ENCODE measurements at places on chromosomes 4 and X.

- DNase-seq, result no peak
Measured at GRCh38 chrX:153533091-153533490, 15.6 kb downstream of the ATP2B3 start.

DNA sequence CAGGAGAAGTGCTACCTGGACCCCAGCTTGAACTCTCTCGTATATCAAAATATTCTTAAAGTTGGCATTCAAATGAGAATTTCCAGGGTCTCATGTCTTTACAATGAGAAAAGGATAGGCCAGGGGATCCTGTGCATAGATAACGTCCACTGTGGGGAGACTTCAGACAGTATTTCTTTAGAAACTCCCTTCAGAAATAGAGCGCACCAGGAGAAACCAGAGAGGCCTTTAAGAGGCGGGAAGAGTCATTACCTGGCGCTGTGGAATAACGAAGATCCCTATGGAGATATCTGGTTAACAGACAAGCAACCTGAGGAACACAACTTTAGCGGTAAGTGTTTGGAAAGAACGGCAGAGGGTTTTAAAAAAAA lies 600 bp downstream of the RADX start:
- DNase-seq, result no peak

DNA sequence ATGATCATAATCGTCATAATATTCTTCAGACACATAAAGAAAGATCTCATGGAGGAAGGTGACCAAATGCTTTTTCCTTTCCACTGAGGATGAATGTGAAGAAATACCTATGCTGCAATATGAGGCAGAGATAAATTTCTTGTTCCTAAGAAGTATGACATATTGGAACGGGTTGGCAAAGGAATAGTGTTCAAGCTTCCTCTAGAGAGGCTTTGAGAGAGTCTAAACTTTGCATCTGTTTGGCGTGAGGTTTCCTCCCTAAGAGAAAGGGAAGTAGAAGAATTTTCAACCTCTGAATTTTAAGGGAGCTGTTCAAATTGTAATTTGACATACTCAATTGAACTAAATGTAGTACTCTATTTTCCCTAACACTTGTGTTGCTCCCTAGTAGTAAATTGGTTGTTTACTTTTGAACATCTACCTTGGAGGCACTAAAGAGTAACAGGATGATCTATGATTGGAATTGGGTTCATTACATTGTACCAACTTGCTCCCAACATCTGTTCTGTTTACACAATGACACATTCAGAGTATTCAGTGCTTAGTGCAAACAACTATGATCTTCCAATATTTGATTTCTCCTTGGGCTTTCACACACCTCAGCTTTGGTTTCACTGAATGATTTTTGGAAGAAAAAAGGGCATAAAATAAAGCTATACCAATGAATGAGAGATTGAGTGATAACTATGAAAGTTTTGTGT lies 122.0 kb downstream of the CORIN start:
- no peak for DNase-seq

- no peak for DNase-seq
Measured at GRCh38 chr4:20592663-20593062, 107.6 kb upstream of the PACRGL start.

GRCh38 chr4:35342833-35343232 lies 901.5 kb downstream of the ARAP2 start:
- no peak for DNase-seq

- no peak for DNase-seq
Measured at GRCh38 chr4:55920571-55920970, 28.2 kb upstream of the CEP135 start.

- DNase-seq, result no peak
Measured at GRCh38 chr4:168717847-168718246, 221.0 kb downstream of the PALLD start.

DNA sequence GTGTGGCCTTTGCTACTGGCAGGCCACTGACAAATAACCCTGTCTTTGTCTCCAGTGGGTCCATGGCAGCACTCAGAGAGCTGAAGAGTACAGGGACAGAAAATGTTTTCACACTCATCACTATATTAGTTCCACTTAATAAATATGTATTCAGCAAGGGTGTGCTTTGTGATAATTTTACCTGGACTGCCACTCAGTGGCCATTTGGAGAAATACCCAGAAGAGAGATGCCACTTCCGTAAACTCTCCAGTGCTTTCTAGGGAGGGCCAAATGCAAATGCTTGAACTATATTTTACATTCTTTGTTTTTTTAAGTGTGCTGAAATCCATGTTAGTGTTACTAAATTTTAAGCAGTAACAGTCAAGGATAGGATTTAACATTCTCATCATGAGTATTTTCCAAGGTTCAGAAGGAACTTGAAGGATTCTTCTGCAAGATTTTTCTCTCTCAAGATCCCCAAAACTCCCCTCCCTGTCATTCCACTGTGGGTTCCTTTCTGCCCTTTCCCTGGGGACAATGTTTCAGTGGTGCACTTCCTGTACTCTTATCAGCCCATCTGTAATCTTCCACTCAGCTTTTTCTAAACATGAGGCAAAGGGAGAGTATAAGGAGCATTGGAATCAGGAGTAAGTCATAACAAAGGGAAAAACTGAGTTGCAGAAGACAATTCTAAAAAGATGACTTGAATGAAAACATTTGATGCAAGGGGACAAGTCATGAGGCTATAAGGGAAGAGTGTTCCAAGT lies 46.0 kb downstream of the TFDP3 start:
- no peak for DNase-seq

DNA sequence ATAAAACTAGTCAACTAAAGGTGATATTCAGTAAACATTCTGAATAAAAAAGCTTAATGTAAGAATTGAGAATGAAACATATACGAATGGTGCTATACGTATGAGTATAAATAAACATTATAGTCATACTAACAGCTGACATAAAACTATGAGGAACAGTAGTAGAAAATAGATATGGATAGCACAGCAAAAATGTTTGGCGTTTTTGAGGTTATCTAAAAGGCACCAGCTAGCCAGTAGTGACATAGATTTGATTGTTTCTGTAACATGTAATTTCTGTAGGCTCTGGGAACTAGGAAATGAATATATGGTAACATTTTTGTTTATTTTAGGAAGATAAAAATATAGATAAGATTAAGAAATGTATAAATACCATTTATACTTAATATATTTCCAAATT lies 69.3 kb downstream of the SNX25 start:
- no peak for DNase-seq

GRCh38 chrX:1440506-1440905 lies 12.2 kb downstream of the ASMTL start:
- DNase-seq, result no peak

GRCh38 chrX:15873566-15873965 lies 19.0 kb upstream of the AP1S2 start:
- DNase-seq, result no peak

- DNase-seq, result no peak
Measured at GRCh38 chr4:22745234-22745633, 52.5 kb downstream of the GBA3 start.

- no peak for DNase-seq
Measured at GRCh38 chr4:140250989-140251552, 97.1 kb upstream of the MAML3 start.

- no peak for DNase-seq
Measured at GRCh38 chrX:42818151-42818921, 40.4 kb upstream of the PPP1R2C start.

DNA sequence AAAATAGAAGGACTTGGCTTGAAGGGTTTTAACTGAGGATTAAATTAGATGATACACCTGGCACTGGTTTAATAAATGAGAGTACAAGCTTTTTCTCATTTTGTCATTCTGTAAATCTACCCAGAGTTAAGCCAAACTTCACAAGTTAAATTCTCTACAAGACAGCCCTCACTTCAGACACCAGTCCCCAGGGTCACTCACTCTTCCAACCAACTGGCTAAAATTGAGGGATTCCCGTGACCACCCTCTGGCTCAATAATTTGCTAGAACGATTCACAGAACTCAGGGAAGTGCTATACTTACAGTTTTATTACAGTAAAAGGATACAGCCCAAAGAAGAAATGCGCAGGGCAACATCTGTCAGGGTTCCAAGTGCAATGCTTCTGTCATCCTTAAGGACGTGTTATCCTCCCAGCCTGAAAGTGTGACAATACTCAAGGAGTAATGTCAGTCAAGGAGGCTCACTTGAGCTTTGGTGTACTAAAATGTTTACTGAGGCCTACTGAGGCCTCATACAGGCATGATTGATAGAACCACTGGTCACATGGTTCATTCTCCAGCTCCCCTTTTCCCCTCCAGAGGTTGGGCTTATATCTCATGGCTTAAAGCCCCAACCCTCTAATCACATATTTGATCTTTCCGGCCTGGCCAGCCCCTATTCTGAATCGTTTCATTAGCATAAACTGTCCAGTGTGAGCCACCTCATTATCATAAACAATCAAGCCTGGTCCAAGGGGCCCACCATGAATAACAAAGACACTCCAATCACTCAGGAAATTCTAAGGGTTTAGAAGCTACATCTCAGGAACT lies 9.6 kb upstream of the TMSB4X start:
- DNase-seq, result no peak

- DNase-seq, result no peak
Measured at GRCh38 chrX:70852294-70852693, 56.2 kb downstream of the TEX11 start.

Data from right renal pelvis (tissue), 4 donors.